ENCODE measurements at places on chromosomes 2 and 18.

GRCh38 chr2:205778356-205778755, 96.1 kb downstream of the NRP2 start:
- no peak for DNase-seq

DNA sequence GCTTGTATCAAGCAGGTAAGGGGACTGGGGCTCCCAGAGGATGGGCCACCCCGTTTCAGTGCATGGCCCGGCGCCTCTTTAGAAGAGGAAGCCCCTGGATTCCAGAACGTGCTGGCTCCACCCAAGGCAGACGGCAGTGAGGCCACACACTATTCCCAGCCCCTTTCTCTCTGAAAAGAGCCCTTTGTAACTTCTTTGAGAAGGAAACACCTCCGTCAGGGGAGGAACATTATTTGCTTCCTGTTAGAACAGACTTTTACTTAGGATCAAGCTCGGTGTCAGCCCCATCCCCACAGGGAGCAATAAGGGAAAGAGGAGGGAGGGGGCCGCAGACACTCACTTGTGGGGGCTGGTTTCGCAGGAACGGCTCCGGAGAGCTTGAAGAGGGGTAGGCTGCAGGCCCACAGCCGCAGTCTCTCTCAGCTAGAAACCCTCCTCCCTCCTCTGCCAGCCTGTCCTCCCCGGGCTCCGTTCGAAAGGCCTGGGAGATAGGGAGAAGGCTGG, 49.6 kb upstream of the RMDN2 start:
- DNase-seq, result no peak

- DNase-seq, result no peak
Observed at GRCh38 chr2:58558881-58559280, 317.8 kb upstream of the FANCL start.

DNA sequence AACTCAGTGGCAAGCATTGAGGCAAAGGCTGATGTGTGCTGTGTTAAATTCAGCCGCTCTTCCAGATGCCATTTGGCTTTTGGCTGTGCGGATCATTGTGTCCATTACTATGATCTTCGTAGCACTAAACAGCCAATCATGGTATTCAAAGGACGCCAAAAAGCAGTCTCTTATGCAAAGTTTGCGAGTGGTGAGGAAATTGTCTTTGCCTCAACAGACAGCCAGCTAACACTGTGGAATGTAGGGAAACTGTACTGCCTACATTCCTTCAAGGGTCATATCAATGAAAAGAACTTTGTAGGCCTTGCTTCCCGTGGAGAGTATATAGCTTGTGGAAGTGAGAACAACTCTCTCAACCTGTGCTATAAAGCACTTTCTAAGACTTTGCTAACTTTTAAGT, 195.5 kb upstream of the RAB12 start:
- no peak for DNase-seq

GRCh38 chr18:10892786-10893185, 256.6 kb downstream of the PIEZO2 start:
- DNase-seq, result no peak

GRCh38 chr2:223589901-223590300, 12.3 kb downstream of the SCG2 start:
- no peak for DNase-seq

DNA sequence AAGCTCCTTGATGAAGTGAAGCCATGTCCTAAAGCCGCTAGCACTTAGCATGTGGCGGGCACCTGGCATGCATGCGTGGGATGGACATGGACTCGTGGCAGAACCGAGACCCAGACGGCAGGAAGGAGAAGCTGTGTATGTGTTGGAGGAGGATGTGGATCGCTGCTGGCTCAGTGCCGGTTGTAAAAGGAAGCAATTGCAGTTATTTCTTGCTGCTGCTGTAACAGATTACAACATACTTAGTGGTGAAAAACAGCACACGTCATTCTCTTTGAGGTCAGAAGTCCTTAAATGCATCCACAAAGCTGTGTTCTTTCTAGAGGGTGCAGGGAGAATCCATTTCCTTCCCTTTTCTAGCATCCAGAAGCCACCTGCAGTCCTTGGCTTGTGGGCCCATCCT, 74.6 kb downstream of the AGAP1 start:
- no peak for DNase-seq

DNA sequence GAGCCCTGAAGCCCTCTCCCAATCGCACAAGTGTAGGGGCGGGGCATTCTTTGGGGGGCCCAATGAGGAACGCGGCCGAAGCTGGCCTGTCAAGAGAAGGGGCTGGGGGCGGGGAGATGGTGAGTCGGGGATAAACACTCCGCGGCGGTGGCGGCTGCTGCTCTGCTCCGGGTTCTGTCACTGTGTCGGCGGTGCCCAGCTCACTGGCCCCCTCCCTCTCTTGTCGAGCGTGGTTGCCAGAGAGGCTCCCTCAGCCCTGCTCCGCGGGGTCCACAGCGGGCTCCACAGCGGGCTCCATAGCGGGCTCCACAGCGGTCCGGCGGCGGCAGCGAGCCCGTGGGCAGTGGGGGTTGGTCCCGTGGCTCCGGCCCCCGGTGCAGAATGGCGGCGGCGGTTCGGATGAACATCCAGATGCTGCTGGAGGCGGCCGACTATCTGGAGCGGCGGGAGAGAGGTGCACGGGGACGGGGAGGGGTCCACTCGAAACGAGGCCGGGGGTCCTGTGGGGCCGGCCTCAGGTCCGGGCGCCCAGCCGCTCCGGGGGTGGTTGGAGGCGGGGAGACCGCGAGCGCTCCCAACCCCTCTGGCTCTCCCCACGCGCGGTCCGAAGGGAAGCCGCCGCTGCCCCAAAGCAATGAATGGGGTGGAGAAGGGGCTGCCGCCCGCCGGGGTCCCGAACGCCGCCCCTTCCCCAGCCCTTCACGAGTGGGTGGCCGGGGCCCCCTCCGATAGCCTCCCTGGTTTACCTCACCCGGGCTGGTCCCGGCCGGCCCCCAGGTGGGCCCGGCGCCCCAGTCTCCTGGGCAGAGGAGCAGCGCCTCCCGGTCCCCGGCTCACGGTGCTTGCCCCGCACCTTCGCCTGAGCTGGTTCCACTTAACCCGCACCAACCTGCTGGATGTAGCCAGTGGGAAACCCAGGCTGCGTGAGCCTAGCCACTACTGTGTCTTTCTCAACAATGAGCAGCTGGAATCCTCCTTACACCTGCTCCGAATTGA, at the start of gene MXD1:
Gene MXD1 (plus strand): TSS at position 160 of the 996 bp plus-strand sequence. CDS start 222 bp downstream, at position 382.
- DNase-seq, result peak; percentile 15

- no peak for DNase-seq
Observed at GRCh38 chr2:128607440-128607839, 288.8 kb upstream of the HS6ST1 start.

DNA sequence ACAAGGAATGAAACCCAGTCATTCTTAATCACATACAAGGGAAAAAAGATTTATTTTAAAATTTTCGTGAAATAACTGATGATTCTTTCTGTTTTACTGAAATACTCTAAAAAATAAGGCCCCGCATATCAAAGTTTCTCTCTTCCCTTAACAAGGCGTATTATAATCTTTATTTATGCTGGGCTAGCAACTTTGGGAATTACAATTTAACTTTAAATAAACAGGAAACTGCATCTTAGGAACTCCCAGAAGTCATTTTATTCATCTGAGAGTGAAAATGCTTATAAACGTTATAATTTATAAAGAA, 166.7 kb downstream of the TCF4 start:
- no peak for DNase-seq

DNA sequence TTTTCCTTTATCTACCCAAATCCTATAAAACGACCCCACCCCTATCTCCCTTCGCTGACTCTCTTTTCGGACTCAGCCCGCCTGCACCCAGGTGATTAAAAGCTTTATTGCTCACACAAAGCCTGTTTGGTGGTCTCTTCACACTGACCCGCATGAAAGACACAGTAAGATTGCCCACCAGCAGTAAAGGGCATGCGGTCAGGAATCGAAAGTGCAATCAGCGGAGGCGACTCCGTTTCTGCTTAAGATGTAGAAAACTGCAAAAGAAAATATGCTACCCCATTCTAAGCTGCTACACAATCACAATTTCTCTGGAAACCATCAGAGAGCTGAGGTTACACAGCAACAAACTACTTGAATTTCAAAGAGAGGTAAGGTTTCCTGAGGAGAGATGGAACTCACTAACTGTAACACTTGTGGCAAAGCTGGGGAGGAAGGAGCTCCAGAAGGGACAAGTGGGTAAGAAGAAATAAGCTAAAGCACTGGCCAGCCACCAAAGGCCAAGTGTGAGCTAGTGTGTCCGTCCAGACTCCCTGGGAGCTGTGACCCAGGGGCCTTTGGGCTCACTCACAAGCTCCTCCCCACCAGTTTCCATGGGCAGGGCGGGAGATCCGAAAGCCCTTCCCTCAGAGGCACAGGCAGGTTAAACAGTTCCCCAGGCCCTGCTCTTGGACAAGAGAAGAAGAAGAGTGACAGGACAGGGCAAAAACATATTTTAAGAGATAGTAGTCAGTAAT, 72.8 kb upstream of the TGFA start:
- DNase-seq, result no peak

GRCh38 chr18:67194886-67195285, 321.6 kb downstream of the DSEL start:
- DNase-seq, result peak; percentile 31

GRCh38 chr2:117976581-117976980, 37.3 kb downstream of the CCDC93 start:
- DNase-seq, result no peak

- DNase-seq, result no peak
Observed at GRCh38 chr2:48227617-48228344, 302.2 kb upstream of the STON1 start.

DNA sequence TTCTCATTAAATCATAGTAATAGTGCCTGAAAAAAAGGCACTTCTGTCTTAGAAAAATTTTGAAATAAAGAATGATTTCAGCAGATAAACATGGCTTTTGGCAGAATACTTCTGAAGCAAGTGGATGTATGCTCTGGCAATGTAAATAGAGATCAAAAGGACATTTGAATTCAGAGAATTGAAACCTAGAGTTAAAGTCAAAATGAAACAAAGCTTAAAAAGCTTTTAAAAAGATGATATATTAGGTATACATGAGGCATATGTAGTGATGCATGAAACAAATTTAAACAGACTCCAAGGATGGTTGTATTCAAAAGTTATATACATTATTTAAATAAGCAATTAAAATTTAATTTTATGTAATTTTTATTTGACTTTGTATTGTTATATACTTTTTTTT, 1344.5 kb upstream of the TMEFF2 start:
- DNase-seq, result no peak

GRCh38 chr2:127044977-127045661, 61.8 kb downstream of the BIN1 start:
- DNase-seq, result no peak

DNA sequence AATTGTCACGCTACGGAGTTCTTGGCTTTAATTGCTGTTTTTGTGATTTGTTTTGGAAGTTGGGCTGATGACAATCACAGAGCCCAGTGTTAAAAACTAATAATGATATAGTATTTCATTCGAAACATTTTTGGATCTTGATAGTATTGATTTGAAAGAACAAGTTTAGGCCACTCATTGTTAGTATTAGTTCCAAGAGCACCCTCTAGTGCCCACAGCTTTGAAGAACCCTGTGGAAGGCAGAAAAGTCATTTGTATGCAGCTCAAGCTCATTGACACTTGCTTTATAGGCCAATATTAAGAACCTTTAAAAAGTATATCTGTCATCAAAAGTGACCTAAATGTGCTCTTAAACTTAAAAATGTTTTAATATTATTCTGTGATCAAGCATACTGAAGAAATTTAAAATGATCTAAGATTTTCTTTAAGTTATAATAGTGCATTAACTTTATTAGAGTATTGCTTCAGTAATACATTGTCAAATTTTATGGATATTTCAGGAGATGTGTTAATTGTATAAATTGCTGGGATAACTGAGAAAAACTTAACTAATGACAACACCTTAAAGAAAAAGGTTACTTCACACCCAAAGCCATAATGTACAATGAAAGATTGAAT, 191.0 kb downstream of the GRB14 start:
- DNase-seq, result peak; percentile 48

DNA sequence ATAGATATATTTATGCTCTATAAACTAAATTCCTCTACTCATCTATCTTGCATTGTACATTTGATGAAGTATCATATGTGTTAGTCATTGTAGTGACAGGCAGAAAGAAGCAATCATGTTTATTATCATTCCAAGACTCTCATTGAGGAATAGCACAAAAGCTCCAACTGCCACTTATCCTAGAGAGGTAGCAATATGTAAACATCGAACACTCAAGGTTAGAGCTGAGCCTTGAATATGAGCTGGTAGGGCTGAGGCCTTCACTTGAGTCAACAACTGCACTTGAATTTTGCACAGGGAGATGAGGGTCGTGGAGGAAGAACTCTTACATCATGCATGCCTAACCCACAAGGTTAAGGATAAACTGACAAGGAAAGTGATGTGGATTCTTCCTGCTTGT, 900.9 kb downstream of the CPS1 start:
- DNase-seq, result no peak

DNA sequence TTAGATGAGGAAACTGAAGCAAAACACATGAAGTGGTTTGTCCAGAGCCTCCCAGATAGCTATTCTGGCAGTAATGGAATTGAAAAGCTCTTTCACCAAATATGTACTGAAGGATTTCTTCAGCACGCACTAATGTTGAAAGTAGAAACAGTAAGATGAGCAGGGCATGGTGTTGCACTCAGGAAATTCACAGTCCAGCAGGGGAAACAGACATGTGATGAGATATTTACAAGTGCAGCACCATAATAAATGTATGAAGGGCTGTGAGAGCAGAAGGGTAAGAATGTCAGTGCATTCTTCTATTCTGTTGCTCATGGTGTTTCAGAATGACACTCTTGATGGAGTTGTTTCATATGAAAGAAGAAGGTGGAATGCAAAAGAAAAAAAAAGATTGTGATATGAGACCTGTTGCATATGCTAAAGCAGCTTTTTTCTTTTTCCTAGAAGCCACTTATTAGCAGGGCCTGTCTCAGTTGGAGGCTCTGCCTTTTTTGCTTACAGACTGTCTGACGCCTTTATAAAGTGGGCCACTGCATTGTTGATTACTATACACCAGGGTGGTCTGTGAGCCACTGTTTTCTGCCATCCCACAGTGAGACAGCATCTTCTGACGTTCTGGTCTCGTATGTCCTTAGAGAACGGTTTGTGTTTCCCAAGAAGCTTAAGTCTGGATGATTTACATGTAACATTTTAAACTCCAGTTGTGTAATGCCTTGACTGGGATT, 516.9 kb downstream of the ARHGAP15 start:
- DNase-seq, result no peak

- DNase-seq, result no peak
Observed at GRCh38 chr2:239046822-239047221, 198.9 kb downstream of the TWIST2 start.

DNA sequence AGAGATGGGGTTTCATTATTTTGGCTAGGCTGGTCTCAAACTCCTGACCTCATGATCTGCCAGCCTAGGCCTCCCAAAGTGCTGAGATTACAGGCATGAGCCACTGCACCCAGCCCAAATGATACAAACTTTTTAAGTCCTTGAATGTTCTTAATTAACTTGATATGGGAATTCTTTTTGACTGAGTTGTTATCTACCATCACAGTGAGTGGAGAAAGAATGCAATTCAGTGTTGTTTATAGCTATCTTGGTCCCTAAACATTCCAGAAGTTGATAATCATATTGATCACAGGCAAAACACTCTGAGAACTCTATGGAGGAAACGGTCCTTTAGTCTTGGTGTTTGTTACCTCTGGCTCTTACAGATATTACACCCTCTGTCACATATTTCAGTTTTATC, 1072.5 kb downstream of the SUCLG1 start:
- no peak for DNase-seq

Measured in NCI-H524 (cell line).